Right atrium auricular region (tissue), 2 donors: ENCODE measurements at places on chromosomes 7 and 10.

- DNase-seq, result no peak
These were observed 3.3 kb downstream of the INSYN2A start for GRCh38 chr10:127193125-127193524.

DNA sequence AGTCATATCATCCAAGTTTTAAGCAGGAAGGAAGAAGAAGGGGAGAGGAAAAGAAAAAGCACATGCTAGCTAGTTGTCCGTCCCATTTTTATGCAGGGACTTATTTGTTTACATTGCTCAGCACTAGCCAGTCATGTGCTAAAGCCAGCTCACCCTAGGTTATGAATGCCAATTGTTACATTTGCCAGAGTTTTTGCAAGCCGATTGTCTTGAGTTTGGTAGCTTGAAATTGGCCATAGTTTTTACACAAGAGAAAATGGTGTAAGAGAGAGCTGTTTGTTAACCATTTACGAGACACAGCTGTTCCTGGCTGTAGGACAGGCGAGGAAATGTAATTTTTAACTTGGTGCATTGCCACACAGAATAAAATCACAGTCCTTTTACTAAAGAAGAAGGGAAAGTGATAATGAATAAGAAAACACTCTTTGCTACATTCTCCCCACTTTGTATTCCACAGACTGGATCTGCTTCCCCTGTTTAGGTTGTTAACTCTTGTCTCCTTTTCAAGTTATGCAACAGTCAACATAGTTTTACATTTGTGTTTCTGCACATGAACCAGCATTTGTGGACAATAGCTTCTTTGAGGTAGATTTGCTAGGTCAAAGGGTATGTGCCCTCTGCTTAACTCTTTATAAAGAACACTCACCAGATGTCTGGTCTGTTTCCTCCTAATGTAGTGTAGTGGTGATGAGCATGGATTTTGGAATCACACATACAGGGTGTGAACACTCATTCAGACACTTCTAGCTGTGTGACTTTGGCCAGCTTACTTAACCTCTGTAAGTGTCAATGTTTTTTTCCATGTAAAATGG is 357.2 kb downstream of the LRMDA start:
- DNase-seq, result no peak

DNA sequence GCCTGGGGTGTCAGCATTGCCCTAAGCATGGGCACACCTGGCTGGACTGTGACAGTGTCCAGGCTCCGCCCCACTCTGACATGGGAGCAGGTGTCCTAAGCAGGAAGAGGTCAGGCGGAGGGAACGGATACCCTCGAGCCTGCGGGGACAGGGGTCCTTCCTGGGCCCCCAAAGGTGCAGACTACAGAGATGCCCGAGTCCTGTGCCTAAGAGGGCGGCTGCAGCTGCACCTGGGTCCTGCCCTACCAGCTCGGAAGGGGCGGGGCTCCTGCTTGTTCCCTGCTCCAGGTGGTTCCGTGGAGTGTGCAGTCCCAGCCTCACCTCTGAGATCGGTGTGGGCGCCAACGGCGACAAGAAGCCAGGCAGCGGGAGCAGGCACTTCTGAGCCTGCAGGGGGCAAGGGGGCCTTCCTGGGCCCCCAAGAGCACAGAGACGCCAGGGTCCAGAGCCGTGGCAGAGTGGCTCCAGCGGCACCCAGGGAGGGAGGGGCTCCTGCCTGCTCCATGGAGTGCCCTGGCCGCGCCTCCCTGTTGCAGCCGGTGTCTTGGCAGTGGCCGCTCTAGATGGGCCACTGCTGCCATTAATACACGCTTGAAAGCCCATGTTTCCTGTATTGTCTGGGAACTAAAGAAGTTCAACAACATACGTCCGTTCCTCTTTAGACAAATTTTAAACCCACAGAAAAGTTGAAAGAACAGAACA is 64.5 kb upstream of the CACNA2D1 start:
- no peak for DNase-seq

- DNase-seq, result no peak
These were observed 207.2 kb upstream of the DKK1 start for GRCh38 chr10:52106899-52107298.

GRCh38 chr10:60042914-60043313 is 136.6 kb upstream of the CCDC6 start:
- DNase-seq, result no peak
